ENCODE measurements at places on chromosomes 2 and 18.

- DNase-seq: no peak
Measured at GRCh38 chr18:73245345-73245744, 377.6 kb upstream of the NETO1 start.

DNA sequence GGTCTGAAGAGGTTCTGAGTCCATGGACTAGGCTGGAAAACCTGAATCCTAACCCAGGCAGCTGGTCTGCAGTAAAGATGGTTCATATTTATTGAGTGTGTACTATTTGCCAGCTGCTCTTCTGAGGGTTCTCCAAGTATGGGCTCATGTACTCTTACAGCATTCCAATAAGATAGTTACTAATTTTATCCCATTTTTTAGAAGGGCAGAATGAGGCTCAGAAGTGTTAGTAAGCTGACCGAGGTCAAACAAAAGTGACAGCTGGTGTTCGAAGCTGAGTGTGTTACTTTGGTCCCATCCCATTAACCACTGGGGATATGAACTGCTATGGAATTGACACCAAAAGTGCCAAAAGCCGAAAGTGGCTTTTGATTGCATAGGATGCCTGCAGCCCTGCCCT is 76.9 kb downstream of the CABLES1 start:
- no peak for DNase-seq

DNA sequence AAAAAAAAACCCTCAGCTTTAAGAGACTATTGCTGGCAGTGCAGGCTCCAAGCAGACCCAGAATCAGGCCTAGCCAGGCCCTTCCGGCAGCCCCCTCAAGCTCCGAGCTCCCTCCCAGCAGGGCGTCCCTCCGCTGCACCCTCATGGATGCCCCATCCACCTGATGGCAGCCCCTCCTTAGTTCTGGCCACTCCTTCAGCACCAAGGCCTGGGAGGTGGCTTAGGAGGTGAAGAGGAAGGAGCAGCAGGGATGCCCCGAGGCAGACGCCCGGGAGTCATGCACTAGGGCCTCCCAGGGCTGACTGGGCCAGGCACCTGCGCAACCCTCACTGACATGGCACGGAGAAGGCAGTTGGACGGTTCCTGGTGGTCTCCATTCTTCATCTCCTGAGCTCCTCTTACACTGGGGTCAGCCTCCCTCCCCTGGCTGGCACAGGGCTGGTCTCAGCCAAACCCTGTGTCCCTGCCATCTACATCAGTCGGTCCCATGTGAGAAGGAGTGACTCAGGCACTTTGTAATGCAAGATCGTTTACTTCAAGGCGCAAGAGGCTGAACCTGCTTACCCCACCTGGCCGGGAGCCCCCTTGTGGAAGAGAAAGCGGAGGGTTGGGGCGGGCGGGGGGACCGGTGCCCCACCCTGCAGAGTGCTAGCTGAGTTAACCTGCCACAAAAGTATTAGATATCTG is 53.5 kb upstream of the ID2 start:
- no peak for DNase-seq

DNA sequence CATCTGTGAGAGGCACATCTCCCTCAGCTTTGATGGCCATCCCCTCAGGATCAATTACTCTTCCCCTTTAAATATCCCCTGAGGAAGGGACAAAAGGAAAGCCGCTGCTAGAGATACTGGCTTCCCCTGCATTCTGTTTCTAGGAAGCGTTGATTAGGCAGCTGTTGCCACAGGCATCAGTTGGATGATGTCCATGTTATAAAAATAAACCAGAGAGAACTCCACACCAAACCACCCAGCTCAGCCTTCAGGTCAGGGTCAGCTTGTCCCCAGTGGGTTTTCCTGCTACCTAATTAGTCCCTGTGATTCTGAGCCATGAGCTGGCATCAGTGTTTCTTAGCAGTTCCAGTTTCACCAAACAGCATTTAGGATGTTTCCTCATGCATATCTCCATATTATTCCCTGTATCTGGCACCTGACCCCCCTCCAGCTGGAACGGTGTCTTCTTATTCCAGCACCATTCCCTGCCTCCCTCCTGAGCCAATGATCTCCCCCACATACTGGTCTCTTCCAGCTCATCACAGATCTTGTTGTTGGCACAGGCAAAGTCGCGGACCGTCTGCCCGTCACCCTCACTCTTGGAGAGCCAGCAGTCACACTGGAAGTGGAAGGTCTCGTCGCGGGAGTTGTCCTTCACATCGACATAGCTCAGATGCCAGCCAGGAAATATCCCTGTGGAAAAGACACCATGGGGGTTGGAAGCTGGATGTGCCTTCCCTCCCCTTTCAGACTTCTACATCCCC is 168.4 kb downstream of the LOXHD1 start:
- no peak for DNase-seq

DNA sequence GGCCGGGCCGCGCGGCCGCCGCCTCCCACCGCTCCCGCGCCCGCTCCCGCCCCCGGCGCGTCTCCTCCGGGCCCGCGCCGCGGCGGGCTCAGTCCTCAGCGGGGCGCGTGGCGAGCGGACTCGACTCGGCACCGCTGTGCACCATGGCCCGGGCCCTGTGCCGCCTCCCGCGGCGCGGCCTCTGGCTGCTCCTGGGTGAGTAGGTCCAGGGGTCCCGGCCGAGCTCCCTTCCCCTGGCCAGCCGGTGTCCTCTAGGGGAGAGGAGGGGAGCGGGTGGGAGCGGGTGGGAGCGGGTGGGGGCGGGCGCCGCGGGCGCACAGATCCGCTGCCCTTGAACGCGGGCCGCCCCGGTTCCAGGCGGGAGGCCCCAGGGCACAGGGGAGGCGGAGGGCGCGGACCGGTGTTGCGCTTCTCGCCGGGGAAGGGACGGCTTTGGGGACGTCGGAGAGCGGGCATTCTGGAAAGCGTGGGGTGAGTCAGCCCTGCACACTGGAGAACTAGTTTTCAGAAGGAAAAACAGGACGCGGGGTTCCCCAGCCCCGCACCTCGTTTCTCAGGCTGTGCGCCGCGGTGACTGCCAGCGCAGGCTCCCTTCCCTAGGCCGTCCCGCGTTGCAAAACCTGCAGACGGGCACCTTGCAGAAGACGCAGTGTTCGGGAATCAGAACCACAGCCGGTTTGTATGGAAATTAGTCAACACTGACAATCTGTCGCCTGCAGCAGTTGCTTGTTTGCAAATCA is at the start of gene RAMP1:
Gene RAMP1 (plus strand): TSS at position 91 of the 740 bp plus-strand sequence. CDS start 53 bp downstream, at position 144.
- no peak for DNase-seq

DNA sequence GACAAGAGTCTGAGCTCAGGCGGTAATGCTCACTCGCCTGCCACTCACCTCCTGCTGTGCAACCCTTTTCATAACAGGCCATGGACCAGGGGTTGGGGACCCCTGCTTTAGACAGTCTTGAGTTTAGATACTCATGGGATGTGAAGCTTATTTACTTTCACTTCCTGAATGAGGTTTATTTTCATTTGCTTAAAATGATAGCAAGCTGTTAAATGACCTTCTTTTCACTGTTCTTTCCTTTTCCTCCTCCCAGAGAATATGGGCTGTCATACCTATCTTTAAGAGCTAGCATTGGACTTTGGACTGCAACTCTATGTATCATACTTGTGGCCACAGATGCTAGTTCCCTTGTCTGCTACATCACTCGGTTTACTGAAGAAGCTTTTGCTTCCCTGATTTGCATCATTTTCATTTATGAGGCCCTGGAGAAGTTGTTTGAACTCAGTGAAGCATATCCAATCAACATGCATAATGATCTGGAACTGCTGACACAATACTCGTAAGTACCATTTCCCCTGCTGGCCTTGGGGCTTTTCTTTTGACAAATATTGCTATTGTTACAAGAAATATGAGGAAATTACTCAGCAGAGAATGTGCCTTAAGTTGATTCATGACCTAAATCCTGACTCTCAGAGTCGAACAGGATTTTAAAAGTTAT is 168.5 kb downstream of the DPP4 start:
- DNase-seq: no peak

- no peak for DNase-seq
Measured at GRCh38 chr2:233369897-233370685, 15.8 kb downstream of the DGKD start.

DNA sequence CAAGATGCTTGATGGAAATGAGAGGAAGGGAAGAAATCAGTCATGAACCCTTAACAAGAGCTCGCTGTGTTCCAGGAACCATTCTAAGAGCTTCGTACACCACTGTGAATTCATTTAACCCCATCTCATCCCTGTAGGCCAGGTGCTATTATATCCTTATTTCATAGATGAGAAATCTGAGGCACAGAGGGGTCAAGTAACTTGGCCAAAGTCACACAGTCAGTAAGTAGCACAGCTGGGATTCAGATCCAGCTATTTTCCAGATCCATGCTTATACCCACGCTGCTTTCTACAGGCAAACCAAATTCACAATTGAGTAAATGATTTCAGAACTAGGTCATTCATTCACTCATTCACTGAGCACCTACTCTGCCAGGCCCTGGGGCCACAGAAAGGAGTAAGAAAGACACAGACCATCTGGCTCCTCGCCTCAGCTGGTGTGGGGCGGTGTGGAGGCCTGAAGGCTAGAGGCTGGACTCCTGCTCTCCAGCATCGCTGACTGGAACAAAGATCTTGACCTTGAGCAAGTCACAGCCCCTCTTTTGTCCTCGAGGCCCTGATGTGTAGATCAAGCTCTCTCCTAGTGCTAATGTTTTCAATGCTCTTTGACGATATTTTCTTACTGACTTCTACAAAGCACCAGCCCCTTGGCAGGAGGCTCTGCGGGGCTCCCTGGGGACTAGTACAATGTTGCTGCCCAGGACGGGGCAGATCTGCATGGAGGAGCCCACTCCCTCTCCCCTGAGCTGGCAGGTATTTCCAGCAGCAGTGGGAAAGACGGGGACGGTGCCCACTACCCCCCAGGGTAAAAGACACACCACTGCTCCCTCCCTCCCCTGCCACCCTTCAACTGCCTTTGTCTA is 26.5 kb downstream of the STEAP3 start:
- no peak for DNase-seq

- no peak for DNase-seq
Measured at GRCh38 chr2:177667626-177668025, 275.1 kb downstream of the AGPS start.

- no peak for DNase-seq
Measured at GRCh38 chr18:77057006-77057395, 75.6 kb downstream of the MBP start.

DNA sequence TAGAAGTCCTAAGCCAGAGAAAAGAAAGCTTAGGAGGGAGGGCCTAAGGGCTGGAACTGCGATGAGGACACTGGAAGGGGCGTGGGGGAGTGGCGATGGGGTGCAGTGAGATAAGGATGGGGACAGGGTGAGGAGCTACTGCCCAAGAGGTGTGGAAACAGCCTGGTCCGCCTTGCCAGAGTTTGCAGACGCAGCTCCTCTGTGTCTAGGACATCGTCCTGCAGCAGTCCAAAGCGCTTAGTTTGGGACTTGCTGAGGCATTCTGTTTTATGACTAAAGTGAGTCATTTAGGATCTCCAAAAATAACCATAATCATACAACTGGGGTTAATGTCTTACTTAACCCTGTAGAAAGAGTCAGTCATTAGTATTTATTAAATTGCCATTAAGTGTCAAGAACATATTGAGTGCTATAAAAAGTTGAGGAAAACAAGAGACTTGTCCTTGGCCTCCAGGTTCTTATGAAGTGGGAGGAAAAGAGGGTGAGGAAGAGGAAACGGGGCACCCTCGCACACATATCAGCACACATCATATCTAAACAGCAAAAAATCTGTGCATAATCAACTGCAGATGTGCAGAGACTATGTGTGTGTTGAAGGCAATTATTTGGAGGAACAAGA is 74.8 kb downstream of the CDK15 start:
- no peak for DNase-seq
